ENCODE measurements at places on chromosomes 16 and 17.

- DNase-seq: peak; percentile 15
Observed at GRCh38 chr17:17552351-17553216, 38.9 kb downstream of the PEMT start.

- no peak for DNase-seq
Observed at GRCh38 chr17:45361976-45362375, 45.2 kb upstream of the MAP3K14 start.

DNA sequence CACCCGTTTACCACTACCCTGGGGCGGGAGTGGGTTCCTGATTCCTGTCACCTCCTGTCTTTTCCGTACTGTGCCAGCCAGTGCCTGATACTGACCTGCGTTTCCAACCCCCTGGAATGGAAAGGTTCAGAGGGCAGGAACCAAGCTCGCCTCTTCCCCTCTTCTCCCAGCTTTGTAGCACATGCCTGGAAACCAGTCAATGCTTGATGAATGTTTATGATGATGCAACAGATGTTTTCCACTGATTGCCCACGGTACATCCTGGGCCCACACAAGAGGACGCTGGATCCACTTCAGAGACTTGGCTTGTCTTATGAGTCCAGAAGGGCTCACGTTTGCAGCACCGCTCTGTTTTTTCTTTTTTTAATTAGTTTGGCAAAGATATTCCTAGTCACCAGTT is 262.0 kb downstream of the CPPED1 start:
- DNase-seq: no peak

DNA sequence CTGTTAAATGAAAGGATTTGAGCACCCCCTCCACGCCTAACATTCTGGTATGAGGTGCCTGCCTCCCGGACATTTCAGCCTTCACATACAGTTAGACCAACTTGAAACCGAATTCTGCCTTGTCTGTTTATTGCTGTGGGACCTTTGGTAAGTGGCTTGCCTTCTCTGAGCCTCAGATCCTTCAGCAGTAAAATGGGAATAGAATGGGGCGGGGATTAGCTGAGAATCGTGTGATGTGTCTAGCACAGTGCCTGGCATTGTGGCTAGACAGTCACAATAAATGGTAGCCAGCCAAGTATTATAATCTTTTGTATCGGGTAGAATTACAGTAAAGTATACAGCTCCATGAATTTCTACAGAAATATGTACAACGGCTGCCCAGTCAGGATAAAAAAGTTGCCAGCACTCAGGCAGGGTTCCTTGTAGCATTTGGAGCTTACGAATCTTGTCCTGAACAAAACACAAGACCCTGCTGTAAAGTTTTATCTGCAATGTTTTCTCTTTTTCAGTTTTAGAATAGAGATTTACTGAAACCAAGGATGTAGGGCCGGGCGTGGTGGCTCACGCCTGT is 786 bp downstream of the TMC7 start:
- DNase-seq: no peak

GRCh38 chr16:12349936-12350850 is 373.7 kb downstream of the SNX29 start:
- no peak for DNase-seq

DNA sequence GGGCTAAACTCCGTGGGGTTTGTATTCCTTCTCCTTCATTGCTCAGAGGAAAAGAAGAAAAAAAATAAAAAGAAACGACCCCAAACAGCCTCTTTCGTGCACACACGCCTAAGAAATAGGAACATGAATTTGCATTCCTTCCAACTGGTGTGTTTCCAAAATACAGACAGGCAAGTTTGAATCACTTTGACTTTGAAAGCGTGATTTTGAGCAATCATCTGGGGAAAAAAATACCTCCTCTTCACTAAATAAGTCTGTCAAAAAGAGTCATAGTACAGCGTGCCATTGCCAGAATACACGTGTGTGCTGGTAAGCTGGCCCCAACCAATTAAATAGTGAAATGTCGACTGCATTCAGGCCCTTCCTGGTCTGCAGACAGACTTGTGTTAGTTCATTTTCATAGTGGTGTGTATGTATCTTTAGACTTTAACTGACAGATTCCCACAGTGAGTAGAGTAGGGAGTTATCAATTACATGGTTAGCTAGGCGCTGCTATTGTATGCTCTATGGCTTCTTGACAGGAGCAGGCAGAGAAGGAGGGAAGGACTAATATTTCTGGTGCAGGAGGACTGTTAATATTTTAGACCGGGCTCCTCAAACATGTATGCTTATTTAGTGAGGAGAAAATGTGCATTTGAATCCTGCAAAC is 618.3 kb downstream of the MAF start:
- peak; percentile 45 for DNase-seq

- no peak for DNase-seq
Observed at GRCh38 chr17:68424203-68424602, 33.1 kb downstream of the WIPI1 start.

DNA sequence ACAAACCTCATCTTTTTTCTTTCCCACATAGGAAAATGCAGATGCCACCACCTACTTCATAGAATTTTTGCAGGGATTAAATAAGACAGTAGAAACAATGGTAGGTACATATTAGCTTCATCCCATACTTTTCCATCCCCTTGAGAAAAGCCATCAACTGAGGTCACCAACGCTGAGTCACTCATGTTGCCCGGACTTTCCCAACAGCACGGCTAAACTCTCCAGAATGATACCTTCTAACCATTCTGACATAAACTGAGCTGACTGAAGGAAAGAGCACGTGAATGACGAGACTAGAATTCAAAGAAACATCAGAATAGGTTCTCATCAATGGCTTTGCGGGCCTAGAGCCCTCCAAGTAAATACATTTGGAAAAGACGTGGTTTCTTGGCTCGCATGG is 146.0 kb upstream of the RCVRN start:
- no peak for DNase-seq

All from right hindlimb (tissue), 1 donor.